SHP77 (cell line): ENCODE measurements at places on chromosomes 6 and 20.
A peak's percentile ranks its signal among the peaks of the same experiment; 100 is the strongest.

- no peak for DNase-seq
Observed at GRCh38 chr6:170186006-170186935, 104.6 kb downstream of the DLL1 start.

- DNase-seq: peak; percentile 50
Observed at GRCh38 chr6:153150371-153150751, 19.3 kb upstream of the RGS17 start.

DNA sequence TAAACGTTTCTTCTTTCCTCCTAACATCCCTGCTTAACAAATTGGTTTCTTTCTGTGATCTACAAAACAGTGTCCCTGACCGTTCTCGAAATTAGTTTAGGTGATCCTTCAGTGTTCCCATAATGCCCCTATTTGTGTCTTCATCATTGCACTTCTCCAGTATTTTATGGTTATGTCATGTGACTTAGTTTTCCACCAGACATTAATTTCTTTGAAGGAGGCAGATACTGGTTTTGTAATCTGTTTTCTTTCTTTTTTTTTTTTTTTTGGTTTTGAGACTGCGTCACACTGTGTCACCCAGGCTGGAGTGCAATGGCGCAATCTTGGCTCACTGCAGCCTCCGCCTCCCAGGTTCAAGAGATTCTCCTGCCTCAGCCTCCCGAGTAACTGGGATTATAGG is 49.2 kb downstream of the FAM217A start:
- DNase-seq: no peak

DNA sequence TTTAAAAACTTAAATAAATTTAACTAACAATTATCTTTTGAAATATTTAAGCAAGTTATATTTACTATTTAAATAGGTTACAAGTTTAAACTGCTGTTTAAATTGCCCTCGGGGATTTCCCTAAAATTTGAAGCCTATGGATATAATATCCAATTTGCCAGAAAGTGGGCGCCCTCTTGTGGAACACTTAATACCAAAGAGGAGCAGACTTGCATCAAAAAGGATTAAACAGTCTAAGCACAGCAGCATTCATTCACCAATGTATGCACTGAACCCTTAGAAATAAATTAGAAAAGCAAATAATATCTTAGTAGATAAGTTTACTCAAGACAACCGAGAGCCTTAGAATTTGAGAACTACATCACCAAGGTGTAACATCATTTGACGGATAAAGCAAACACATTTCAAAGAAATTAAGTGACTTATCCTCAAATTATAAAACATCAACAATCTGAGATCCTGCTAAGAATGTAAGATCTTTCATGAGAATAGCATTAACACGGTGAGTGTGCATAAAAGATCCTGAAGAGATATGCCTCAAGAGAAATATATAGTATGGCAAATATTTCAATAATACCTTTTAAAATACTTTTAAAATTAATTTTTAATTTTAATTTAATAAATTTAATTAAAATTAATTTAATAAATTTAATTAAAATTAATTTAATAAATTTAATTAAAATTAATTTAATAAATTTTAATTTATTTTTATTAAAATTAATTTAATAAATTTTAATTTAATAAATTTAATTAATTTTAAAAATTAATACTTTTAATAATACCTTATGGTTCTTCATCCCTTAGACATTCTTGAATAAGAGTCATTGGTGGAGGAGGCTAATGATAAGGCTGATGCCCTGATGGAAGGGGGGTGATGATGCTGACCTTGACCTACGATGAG is 11.5 kb upstream of the MEP1A start:
- peak; percentile 14 for DNase-seq

- DNase-seq: no peak
Observed at GRCh38 chr20:60314727-60315126, 356.5 kb downstream of the CDH26 start.

- no peak for DNase-seq
Observed at GRCh38 chr6:110476046-110476849, at the start of gene SLC22A16. Gene SLC22A16, minus strand, starts transcription at chr6:110476613. Its CDS starts 39 bp downstream, at chr6:110476574.

DNA sequence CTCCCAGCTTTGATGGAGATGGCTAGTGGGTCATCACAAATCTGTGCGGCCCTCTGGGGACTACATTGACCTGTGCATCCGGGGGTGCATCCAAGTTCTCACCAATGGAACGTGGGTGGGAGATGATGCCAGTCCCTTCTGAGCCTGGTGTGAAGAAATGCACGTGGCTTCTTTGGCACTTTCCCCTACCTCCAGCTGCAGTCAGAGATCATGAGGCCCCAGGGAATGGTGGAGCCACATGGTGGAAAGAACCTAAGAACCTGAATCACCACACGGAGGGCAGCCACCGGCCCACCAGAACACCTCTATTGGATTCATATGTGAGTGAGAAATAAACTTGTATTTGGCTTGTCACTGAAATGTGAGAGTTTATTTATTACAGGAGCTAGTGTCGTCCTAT is 9.9 kb upstream of the CDKN1A start:
- DNase-seq: no peak

- no peak for DNase-seq
Observed at GRCh38 chr6:73585566-73586415, 65.0 kb upstream of the EEF1A1 start.

DNA sequence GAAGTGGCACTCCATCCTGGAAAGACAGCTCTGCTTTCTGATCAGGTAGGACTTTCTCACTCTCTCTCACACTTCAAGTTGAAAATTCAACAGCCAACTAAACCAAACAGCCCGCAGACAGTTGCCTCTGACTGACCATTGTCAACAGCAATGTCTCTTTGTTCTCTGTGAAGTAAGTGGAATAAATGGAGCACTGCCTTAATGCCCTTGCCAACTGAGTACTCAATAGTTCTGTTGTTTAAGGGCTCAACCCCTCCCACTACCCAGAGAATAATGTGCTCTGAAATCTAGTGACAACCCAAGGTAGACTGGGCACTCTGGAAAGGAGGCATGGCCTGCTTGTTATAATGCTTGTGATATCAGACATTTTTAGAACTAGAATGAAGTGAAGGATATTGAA is 16.8 kb upstream of the BCLAF1 start:
- no peak for DNase-seq
